ENCODE measurements at places on chromosomes 1 and 21.
A peak's percentile ranks its signal among the peaks of the same experiment; 100 is the strongest.

- no peak for DNase-seq
Measured at GRCh38 chr1:243598433-243598832, 251.6 kb downstream of the AKT3 start.

GRCh38 chr21:21963911-21964310 is 965.7 kb downstream of the NCAM2 start:
- no peak for DNase-seq

DNA sequence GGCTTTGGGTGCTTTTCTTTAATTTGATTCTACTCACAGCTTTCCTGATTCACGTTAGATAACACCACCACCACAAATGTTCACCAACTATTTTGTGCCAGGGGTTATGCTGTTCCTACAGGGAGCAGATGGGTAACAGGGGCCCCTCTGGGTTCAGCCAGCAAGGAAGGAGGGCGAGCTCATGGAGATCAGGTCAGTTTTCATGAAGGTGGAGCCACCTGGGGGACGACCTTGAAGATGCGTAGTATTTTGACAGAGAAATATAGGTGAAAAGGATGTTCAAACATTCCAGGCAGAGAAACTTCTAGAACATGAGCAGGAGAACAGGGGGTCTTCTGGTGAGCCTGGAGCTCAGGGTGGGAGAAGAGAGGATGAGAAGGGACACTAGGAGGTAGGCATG is 28.9 kb downstream of the KIAA0040 start:
- DNase-seq, result no peak

- no peak for DNase-seq
Measured at GRCh38 chr1:237507005-237507404, 383.7 kb downstream of the ZP4 start.

GRCh38 chr1:9520411-9520810 is 18.9 kb upstream of the SLC25A33 start:
- DNase-seq, result no peak

DNA sequence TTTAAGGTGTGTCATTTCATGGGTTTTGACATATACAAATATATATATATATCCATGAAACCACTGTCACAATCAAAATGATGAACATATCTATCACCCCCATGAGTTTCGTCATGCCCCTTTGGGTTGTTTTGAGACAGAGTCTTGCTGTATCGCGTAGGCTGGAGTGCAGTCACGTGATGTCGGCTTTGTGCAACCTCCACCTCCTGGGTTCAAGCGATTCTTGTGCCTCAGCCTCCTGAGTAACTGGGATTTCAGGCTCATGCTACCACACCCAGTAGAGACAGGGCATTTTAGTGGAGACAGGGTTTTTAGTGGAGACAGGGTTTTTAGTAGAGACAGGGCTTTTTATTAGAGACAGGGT is 8.0 kb downstream of the HJV start:
- DNase-seq, result no peak

DNA sequence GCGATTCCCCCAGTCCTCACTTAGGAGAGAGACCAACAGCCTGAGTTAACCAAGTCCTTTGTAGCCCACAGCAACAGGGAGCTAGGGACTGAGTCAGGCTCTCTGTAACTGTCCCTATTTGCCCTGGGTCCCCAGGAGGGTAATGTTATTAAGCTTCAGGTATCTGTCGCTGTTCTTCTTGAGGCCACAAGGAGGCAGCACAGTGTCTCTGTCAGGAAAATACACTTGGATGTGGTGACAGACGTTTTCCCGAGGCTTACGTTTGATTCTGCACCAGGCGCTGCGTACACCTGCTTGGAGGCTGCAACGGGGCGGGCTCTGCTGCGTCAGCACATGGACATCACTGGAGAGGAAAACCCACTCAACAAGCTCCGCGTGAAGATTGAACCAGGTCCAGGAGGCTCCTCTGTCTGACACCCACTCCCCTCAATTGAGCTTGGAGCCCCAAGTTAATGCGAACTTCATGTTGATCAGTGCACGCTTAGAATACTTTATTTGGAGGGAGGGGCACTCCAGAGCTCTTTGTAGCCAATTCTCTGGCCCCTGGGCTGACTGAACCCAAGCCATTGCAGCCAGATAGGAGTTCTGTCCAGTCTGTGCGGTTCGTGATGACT is 10.7 kb upstream of the ELF3 start:
- peak; percentile 78 for DNase-seq

DNA sequence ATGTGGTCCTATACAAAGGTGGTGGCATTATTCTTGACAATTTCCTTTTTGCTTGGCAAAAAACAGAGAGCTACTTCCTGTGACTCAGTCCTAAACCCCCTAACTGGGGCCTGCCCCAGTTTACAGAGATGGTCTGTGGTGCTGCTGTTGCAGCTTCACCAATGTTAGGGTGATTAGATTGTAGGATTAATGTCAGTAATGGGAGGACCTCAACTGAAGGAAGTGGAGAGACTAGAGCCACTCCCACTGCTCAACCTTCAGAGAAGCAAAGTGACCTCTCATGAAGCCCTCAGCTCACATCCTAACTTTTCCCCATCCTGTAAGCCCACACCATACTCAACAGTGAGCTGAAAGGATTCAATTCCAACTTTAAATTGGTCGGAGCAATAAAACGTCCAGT is 3.6 kb downstream of the S100A6 start:
- no peak for DNase-seq

- no peak for DNase-seq
Measured at GRCh38 chr1:115089420-115090185, at the start of gene TSPAN2. TSS of gene TSPAN2 (minus strand) at chr1:115089503. CDS start at chr1:115089432, 71 bp downstream.

- no peak for DNase-seq
Measured at GRCh38 chr1:15384301-15384901, 25.3 kb upstream of the EFHD2 start.

GRCh38 chr1:208047975-208048374 is 137.1 kb upstream of the CD34 start:
- no peak for DNase-seq

- DNase-seq, result no peak
Measured at GRCh38 chr1:23558140-23558871, 995 bp downstream of the ID3 start.
